Pons (tissue), 1 donor: ENCODE measurements at places on chromosomes 7 and 10.

DNA sequence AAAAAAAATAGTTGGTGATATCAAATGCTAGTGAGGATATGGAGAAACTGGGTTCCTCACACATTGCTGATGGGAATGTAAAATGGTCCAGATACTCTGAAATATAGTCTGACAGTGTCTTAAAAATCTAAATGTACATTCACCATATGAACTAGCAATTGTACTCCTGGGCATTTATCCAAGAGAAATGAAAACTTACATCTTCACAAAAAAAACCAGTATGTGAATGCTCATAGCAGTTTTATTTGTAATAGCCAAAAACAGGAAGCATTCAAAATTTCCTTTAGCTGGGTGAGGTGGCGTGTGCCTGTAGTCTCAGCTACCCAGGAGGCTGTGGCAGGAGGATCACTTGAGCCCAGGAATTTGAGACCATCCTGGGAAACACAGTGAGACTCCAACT, 2.1 kb upstream of the SSC4D start:
- no peak for DNase-seq

DNA sequence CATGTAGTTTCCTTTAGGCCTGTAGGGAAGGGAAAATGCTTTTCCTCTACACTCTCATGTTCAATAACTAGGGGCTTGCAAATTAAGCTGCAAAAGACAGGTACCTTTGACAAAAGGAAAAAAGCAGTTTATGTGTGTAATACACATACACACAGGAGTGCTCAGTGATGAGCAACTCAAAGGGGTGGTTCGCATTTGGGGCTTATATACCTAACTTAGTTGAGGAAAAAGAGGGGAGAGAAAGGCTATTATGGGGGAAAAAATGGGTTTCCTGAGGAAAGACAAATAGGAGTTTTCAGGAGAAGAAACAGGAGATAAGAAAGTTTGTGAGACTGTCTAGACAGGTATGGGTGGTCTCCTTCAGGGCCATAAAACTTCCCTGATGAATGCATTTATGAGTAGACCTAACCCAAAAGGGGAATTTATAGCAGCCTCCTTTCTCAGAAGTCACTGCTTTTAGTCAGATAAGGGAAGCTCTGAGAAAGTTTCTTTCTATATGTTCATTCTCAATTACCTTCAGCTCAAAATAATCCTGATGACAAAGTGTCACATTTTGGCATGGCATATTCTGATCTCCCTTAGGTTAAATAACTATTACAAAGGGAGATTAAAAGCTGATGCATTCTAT, 55.2 kb upstream of the EZH2 start:
- DNase-seq, result no peak

DNA sequence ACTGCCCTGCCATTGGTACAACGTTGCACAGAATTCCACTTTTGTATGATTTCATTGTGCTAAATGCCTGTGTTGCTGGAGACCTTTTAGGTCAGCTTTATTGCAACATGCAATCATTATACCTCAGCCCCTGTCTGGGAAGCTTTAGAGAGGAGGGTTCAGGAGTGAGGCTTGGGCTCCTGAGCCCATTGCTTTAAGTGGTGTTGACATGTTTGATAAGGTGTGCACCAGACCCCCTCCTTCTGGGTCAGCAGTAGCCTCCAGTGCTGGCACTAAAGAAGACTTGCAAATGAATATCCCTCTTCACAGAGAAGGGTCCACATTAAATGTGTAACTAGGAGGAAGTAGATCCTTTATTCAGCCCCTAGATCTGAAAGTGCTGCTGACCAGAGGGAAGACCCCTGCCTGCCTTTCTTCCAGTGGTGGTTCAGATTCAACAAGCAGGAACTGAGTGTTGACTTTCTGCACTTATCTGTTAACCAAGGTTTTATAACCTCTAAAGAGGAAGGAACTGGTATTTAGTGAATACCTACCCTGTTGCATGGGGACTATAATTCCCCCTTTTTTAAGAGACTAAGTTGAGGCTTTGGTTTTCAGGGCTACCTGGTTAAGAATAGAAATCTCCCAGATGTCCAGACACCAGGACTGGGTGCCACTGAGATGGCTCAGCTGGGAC, 369.4 kb upstream of the IGFBP3 start:
- DNase-seq, result no peak

DNA sequence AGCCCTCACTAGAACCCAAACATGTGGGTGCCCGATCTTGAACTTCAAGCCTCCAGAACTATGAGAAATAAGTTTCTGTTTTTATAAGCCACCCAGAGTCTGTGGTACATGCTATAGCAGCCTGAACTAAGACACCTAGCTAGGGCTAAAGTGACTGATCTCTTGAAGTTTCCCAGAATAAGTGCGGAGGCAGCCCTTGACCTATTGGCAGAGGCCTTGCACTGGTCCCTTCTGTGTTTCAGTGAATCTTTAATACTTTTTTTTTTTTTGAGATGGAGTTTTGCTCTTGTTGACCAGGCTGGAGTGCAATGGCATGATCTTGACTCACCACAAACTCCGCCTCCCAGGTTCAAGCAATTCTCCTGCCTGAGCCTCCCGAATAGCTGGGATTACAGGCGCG, 85.1 kb downstream of the SVOPL start:
- DNase-seq, result no peak

DNA sequence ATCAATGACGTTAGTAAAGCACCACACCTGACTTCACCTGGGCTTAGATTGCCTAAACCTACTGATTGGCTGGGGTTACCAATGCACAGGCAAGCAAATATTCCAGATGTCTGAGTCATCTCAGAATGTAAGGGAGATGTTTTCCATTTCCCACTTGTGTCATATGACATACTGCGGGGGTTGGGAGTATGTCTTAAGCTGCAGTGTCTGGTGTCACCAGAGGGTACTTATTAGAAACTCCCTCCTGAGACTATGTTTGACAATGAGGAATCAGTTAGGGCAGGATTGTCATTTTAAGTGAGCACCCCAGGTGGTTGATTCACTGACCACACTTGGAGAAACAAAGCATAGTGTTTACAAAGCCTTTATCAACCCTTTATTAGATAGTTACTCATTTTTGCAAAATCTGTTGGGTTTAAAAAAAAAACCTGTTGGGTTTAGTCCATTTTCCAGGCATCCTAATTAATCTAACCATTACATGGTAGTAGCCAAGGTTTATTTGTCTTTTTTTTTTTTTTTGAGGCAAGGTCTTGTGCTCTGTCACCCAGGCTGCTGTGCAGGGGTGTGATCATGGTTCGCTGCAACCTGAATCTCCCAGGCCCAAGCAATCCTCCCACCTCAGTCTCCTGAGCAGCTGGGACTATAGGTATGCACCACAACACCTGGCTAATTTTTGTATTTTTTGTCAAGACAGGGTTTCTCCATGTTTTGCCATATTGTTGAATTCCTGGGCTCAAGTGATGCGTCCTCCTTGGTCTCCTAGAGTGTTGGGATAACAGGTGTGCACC, 72.5 kb downstream of the CDK6 start:
- DNase-seq, result no peak

- DNase-seq, result no peak
Measured at GRCh38 chr7:101678658-101679057, 49.6 kb upstream of the MYL10 start.

DNA sequence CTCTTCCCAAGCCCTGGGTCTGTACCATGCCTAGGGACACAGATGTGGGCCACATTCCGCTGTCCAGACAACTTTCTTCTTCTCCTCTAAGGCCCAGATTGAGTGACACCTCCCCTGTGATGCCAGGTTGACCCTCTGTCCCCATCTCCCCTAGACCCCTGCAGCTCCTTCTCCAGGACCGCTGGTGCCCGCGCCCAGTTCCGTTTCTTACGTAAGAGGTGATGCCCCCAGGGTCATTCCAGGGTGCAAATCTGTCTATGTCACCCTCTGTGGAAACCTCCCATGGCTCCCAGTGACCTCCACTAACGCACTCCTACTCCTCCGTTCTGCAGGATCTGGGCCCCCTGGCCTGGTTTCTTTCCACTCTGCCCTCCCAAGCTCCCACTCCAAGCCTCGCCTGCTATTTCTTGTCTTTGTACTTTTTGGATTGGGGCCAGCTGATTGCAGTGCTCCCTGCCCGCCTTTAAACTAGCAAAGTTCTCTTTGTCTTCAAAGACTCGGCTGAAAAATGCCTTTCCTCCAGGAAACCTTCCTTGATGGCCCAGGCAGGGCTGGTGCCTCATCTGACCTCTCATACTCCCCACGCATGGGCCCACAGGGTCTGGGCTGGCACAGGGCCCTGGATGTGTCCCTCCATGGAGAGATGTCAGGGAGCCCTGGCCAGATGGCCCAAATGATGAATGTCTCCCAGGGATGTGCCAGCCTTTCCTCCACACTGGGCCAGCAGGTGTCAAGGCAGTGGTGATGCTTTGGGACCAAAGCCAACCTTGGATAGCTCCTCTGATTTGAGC, 21.3 kb upstream of the ELN start:
- DNase-seq, result no peak

GRCh38 chr7:2605608-2606538, 25.9 kb upstream of the TTYH3 start:
- no peak for DNase-seq

DNA sequence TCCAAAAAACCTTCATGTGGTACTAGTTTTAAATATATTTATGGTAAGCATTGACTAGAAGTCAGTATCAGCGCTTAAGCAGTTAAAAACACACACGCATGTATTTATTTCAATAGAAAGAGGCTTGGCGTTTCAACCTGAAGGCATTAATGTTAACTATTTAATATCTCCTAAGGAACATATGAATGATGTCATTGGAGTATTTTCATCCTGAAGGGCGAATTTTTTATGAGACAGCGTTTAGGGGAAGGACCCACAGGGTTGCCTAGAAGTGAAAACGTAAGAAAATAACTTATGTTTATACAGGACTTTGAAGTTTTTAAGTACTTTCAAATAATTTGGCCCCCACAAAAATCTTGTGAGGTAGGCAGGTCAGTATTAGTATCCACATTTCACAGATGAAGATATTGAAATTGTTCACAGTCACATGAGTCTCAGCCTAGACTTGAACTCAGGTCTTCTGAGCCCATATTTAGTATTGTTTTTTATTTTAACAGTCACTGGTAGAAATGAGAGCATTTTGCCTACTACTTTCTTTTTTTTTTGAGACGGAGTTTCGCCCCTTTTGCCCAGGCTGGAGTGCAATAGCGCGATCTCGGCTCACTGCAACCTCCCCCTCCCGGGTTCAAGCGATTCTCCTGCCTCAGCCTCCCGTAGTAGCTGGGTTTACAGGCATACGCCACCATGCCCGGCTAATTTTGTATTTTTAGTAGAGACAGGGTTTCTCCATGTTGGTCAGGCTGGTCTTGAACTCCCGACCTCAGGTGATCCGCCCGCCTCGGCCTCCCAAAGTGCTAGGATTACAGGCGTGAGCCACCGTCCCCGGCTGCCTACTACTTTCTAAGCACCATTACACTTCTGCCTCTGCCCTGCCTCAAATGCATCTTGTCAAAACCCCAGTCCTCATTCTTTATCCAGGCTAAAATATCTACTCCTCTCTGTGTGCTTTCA, 1.8 kb downstream of the SLK start:
- no peak for DNase-seq
